ENCODE measurements at places on chromosomes 4 and X. TPM values are rescaled to one million over a fixed set of nuclear protein-coding genes. Genes with fewer than 3 reads are reported as not detected.

FANCB gene
- total RNA-seq = 8.3 TPM

SSX1 gene
- not detected for total RNA-seq

ADAM29 gene
- total RNA-seq = not detected

CLCN4 gene
- total RNA-seq = 6.9 TPM

ADH1C gene
- 1.6 TPM for total RNA-seq

GPRIN3 gene
- total RNA-seq = 0.62 TPM

NWD2 gene
- total RNA-seq = not detected

FRMD7 gene
- not detected for total RNA-seq

NCAPG gene
- 42.6 TPM for total RNA-seq

HS3ST1 gene
- 0.35 TPM for total RNA-seq

ZDHHC15 gene
- 0.27 TPM for total RNA-seq

FHIP1A gene
- total RNA-seq = 5.5 TPM

ZBED1 gene
- 37.8 TPM for total RNA-seq

HEPH gene
- 0.85 TPM for total RNA-seq

PHKA2 gene
- 5.2 TPM for total RNA-seq

F8A2 gene
- total RNA-seq = not detected

IDS gene
- 67.1 TPM for total RNA-seq

PITX2 gene
- total RNA-seq = 5.7 TPM

HS6ST2 gene
- 3.9 TPM for total RNA-seq

ADH1A gene
- total RNA-seq = not detected

COL4A6 gene
- total RNA-seq = 0.21 TPM
